A549 treated with CORT108297 at 1 μM for 4 hours (cell line): ENCODE measurements at places on chromosomes 3 and 15. TPM values are rescaled to one million over a fixed set of nuclear protein-coding genes. Genes with fewer than 3 reads are reported as not detected.

PIERCE2 gene
- total RNA-seq = 4.3 to 4.8 TPM (median 4.6 TPM) in 5 replicates

C3orf22 gene
- total RNA-seq = not detected in 5 replicates

CTXN2 gene
- 0.02 to 0.05 TPM (median 0.03 TPM) in 4 of 5 replicates, not detected in the other for total RNA-seq

CIDEC gene
- total RNA-seq = 7.1 to 13.3 TPM (median 10.2 TPM) in 5 replicates

LIPH gene
- total RNA-seq = 6.2 to 7.0 TPM (median 6.8 TPM) in 5 replicates

OPA1 gene
- 21.9 to 39.0 TPM (median 29.4 TPM) in 5 replicates for total RNA-seq

CCDC39 gene
- not detected in 5 replicates for total RNA-seq

FBN1 gene
- total RNA-seq = 5.0 to 7.8 TPM (median 6.9 TPM) in 5 replicates

KIF7 gene
- 3.5 to 5.1 TPM (median 4.4 TPM) in 5 replicates for total RNA-seq

SPTBN5 gene
- 0.17 to 0.27 TPM (median 0.24 TPM) in 5 replicates for total RNA-seq

CLDN16 gene
- 0.14 TPM in 2 of 5 replicates, not detected in the others for total RNA-seq

SKOR1 gene
- total RNA-seq = 0.02 to 0.05 TPM (median 0.04 TPM) in 4 of 5 replicates, not detected in the other

ATP13A5 gene
- total RNA-seq = not detected in 5 replicates

P2RY1 gene
- 0.36 to 0.49 TPM (median 0.37 TPM) in 5 replicates for total RNA-seq

GOLGA6L4 gene
- 0.73 to 1.8 TPM (median 0.90 TPM) in 5 replicates for total RNA-seq

GOLGA8T gene
- 0.90 to 1.8 TPM (median 1.7 TPM) in 5 replicates for total RNA-seq

PRKAR2A gene
- 14.5 to 18.7 TPM (median 17.4 TPM) in 5 replicates for total RNA-seq

PRICKLE2 gene
- total RNA-seq = 1.9 to 2.3 TPM (median 2.0 TPM) in 5 replicates

VEPH1 gene
- 0.13 to 0.18 TPM (median 0.16 TPM) in 4 of 5 replicates, not detected in the other for total RNA-seq

CAV3 gene
- total RNA-seq = 0.14 TPM in 1 of 5 replicates, not detected in the others

U2SURP gene
- 70.4 to 115 TPM (median 84.6 TPM) in 5 replicates for total RNA-seq

CHD2 gene
- total RNA-seq = 26.4 to 31.0 TPM (median 29.2 TPM) in 5 replicates

ITIH1 gene
- total RNA-seq = not detected in 5 replicates

THSD4 gene
- 19.4 to 27.7 TPM (median 23.0 TPM) in 5 replicates for total RNA-seq

ARPIN gene
- total RNA-seq = 10.3 to 13.7 TPM (median 12.1 TPM) in 5 replicates

HEG1 gene
- 4.5 to 7.5 TPM (median 6.7 TPM) in 5 replicates for total RNA-seq

TTLL13 gene
- total RNA-seq = 0.07 to 0.36 TPM (median 0.09 TPM) in 5 replicates

TRPM1 gene
- total RNA-seq = not detected in 5 replicates

HGD gene
- 14.2 to 21.1 TPM (median 16.4 TPM) in 5 replicates for total RNA-seq

MGLL gene
- total RNA-seq = 60.5 to 82.6 TPM (median 67.2 TPM) in 5 replicates

MAP3K13 gene
- total RNA-seq = 12.5 to 17.6 TPM (median 13.7 TPM) in 5 replicates

IL5RA gene
- total RNA-seq = not detected in 5 replicates

CDHR4 gene
- total RNA-seq = 0.12 to 0.65 TPM (median 0.43 TPM) in 5 replicates

DCBLD2 gene
- 199 to 283 TPM (median 255 TPM) in 5 replicates for total RNA-seq

KBTBD13 gene
- total RNA-seq = not detected in 5 replicates

P3H2 gene
- total RNA-seq = 28.4 to 46.4 TPM (median 35.6 TPM) in 5 replicates

CYP19A1 gene
- total RNA-seq = 0.16 to 0.23 TPM (median 0.19 TPM) in 3 of 5 replicates, not detected in the others

PRR20G gene
- 0.13 to 0.19 TPM (median 0.17 TPM) in 3 of 5 replicates, not detected in the others for total RNA-seq

CKMT1B gene
- total RNA-seq = 3.1 to 4.2 TPM (median 3.8 TPM) in 5 replicates

CPNE9 gene
- total RNA-seq = 0.09 to 0.24 TPM (median 0.14 TPM) in 5 replicates

MNS1 gene
- total RNA-seq = 2.2 to 4.3 TPM (median 3.2 TPM) in 5 replicates

RAD51 gene
- total RNA-seq = 18.1 to 22.0 TPM (median 19.8 TPM) in 5 replicates

GOLGA6B gene
- 0.05 TPM in 1 of 5 replicates, not detected in the others for total RNA-seq

GALNT15 gene
- total RNA-seq = 0.05 to 0.18 TPM (median 0.15 TPM) in 5 replicates

P2RY12 gene
- total RNA-seq = not detected in 5 replicates

ST6GAL1 gene
- 2.3 to 4.5 TPM (median 3.6 TPM) in 5 replicates for total RNA-seq

VGLL3 gene
- total RNA-seq = 4.2 to 11.5 TPM (median 6.8 TPM) in 5 replicates

ASB14 gene
- total RNA-seq = not detected in 5 replicates

FBXO40 gene
- total RNA-seq = not detected in 5 replicates

CTSH gene
- total RNA-seq = 42.4 to 51.6 TPM (median 46.3 TPM) in 5 replicates

UROC1 gene
- total RNA-seq = not detected in 5 replicates

NEDD4 gene
- 39.2 to 57.2 TPM (median 42.9 TPM) in 5 replicates for total RNA-seq

CP gene
- 3.8 to 8.1 TPM (median 5.3 TPM) in 5 replicates for total RNA-seq

GOLGA8J gene
- 0.06 to 0.07 TPM (median 0.06 TPM) in 3 of 5 replicates, not detected in the others for total RNA-seq

SLCO2A1 gene
- 0.01 to 0.09 TPM (median 0.02 TPM) in 5 replicates for total RNA-seq
